ENCODE measurements at places on chromosomes 7 and 10. TPM values are rescaled to one million over a fixed set of nuclear protein-coding genes. Genes with fewer than 3 reads are reported as not detected.
A peak's percentile ranks its signal among the peaks of the same experiment; 100 is the strongest.

GRCh38 chr7:149330914-149331567 lies 69.0 kb downstream of the ZNF783 start:
- peak; percentile 47 for ATAC-seq

GRCh38 chr10:71815515-71816130 lies 35.4 kb downstream of the PSAP start:
- ATAC-seq = no peak

GRCh38 chr10:55474258-55474657 lies 673.2 kb upstream of the PCDH15 start:
- ATAC-seq = no peak

The ANKRD7 gene
- total RNA-seq = 0.93 TPM

The IFIT2 gene
- 14.7 TPM for total RNA-seq

The ZNF783 gene
- total RNA-seq = 24.0 TPM

Data from motor neuron (in vitro differentiated cells).